ENCODE measurements at places on chromosomes 5 and 9.

DNA sequence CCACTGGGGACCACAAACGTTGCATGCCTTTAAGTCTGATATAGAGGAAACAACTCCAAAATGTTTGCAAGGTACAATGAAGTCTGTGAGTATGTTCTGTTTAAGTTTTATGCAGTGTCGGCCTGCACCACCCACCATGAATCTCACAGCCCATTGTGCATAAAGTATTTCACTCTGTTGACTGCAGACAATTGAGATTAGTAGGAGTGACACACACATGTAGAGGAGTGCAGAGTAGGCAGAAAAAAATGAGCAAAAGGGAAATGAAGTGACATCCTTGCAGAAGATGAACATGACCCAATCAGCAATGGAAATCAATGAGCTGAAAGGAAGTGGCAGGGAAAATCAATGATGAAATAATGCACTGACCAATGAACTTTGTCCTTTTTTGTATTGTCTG is 315.6 kb upstream of the PTPRD start:
- DNase-seq: no peak

- no peak for DNase-seq
These were observed 3.1 kb upstream of the EEIG1 start for GRCh38 chr9:127983847-127984289.

DNA sequence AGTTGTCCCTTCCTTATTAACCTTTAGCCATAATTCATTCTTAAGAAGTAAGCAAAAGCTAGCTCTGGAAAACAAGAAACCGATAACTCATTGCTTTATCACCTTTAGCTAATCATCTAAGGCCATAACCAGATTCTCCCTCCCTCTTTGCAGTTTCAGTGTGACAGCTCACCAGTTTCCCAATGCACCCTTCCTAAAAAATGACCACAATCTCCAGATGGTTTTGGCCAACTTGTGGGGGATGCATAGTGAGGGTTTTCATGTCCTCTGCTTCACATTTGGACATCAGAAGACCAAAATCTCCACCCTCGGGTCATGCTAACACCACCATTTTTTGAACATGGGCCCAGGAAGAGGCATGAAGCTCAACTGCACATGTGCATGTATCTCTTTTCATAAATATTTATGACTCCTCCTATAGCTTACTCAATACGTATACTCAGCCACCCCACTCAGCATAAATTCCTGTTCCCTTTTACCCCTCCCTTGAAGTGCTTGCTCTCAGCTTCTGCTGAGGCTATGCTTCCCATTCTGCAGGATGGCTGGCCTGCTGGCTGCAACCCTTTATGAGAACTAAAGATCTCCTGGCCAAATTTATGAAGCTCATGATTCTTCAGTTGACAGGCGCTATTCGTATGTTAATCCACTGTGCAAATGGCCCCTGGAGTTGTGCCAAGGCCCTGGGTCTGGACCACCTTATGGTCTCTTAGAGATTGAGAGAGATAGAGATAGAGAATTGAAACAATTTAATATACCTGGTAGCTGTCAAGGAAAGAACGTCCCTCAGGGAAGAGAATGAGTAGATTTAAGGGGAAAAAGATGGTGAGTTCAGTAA is 14.8 kb downstream of the PPP3R2 start:
- no peak for DNase-seq

- DNase-seq: no peak
These were observed 105.9 kb downstream of the GADD45G start for GRCh38 chr9:89710697-89711096.

All from non-pigmented ciliary epithelial cell (primary cell).